Sigmoid colon (tissue), 7 donors: ENCODE measurements at places on chromosomes 12 and 14. TPM values are rescaled to one million over a fixed set of nuclear protein-coding genes. Genes with fewer than 3 reads are reported as not detected.

The TSPAN11 gene
- total RNA-seq: 16.6 TPM

The INHBE gene
- not detected for total RNA-seq

The EPYC gene
- not detected for total RNA-seq

The CCDC175 gene
- total RNA-seq: not detected

The CLEC2A gene
- not detected for total RNA-seq

The CLEC4A gene
- total RNA-seq: 2.5 TPM

The ACSM4 gene
- not detected for total RNA-seq

The FBXO34 gene
- total RNA-seq: 18.2 TPM

The ASB2 gene
- 124 TPM for total RNA-seq

The RFX4 gene
- not detected for total RNA-seq

The GUCY2C gene
- total RNA-seq: not detected

- H3K4me3 ChIP-seq: no peak overlapping the region
- H3K4me1 ChIP-seq: no peaks in the 10 kb centered on the region
- H3K27me3 ChIP-seq: no peaks in the 10 kb centered on the region
- no peak overlapping the region for H3K27ac ChIP-seq
- no peaks in the 10 kb centered on the region for H3K36me3 ChIP-seq
These were observed 361.9 kb upstream of the FAR2 start for GRCh38 chr12:28787151-28787550.

DNA sequence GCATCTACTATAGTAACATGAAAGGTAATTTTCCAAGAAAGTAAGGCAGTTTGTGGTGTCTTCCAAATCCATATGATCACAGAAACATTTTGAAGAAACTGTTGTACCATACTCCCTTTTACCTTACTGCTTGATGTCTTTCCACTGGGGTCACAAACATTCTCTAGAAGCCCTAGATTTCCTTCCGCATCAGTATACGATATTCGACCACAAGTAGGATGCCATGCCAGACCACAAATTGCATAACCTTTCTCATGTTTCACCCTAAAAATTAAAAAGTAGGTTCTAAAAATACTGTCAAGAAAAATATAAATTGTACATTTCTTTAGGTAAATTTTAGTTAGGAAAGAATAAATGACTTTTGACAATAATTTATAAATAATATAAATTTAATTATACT, 26.5 kb downstream of the WDHD1 start:
- H3K4me1 ChIP-seq: peaks cover 2% of the 10 kb centered on the region
- DNase-seq: no peak
- H3K27ac ChIP-seq: no peak overlapping the region
- H3K4me3 ChIP-seq: no peak overlapping the region
- no peaks in the 10 kb centered on the region for H3K27me3 ChIP-seq

DNA sequence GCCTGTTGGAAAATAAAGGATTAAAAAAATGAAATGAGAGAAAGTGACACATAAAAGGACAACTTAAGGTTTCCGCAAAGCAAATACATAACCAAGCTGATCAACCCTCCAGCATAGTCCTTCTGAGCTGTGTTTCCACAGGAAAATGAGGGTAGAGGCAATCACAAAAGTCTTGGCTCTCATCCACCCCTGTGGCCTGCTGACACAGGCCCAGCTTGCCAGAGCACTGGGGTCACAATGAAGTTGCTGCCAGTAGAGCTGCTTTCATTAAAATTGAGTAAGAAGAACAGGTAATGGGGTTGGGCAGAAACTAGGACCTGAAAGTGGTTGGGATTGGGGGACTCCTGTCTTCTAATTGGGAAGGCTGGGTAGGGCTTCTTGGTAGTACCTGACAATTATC, 65.9 kb downstream of the RERG start:
- H3K27me3 ChIP-seq: no peaks in the 10 kb centered on the region
- DNase-seq: no peak
- H3K4me3 ChIP-seq: no peak overlapping the region
- peaks cover 69% of the 10 kb centered on the region for H3K4me1 ChIP-seq
- H3K36me3 ChIP-seq: no peaks in the 10 kb centered on the region

DNA sequence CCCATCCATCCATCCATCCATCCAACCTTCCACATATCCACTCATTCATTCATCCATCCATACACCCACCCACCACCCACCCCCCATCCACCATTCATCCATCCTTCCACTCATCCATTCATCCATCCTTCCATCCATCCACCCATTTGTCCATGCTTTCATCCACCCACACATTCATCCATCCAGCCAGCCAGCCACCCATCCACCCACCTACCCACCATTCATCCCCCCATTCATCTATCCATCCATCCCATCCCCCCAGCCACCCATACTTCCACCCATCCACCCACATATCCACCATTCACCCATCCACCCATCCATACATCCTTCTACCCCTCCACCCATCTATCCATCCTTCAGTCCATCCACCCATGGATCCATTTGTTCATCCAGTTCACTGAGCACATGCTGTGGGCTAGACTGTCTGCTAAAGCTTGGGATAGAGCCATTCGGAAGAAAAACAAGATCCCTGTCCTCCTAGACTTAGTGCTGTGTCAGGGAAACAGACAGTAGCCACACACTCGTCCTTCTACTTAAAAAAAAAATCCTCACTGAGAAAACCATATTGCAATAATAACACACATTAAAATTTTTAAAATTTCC, 377.5 kb downstream of the ADGRD1 start:
- H3K4me3 ChIP-seq: no peak overlapping the region
- no peaks in the 10 kb centered on the region for H3K4me1 ChIP-seq
- no peak overlapping the region for H3K27ac ChIP-seq
- DNase-seq: no peak

GRCh38 chr14:101821528-101821927, 60.0 kb downstream of the PPP2R5C start:
- H3K27ac ChIP-seq: peak overlapping the region; percentile 94
- no peak for DNase-seq
- H3K4me3 ChIP-seq: no peak overlapping the region
- no peaks in the 10 kb centered on the region for H3K27me3 ChIP-seq

GRCh38 chr12:67354966-67355365, 85.8 kb downstream of the CAND1 start:
- H3K27ac ChIP-seq: no peak overlapping the region
- no peaks in the 10 kb centered on the region for H3K4me1 ChIP-seq
- H3K36me3 ChIP-seq: no peaks in the 10 kb centered on the region
- H3K27me3 ChIP-seq: no peaks in the 10 kb centered on the region

GRCh38 chr14:39396448-39396847, 35.8 kb downstream of the FBXO33 start:
- H3K36me3 ChIP-seq: no peaks in the 10 kb centered on the region
- H3K4me3 ChIP-seq: no peak overlapping the region
- H3K27me3 ChIP-seq: no peaks in the 10 kb centered on the region
- DNase-seq: no peak

- no peak for DNase-seq
- no peak overlapping the region for H3K27ac ChIP-seq
- H3K4me1 ChIP-seq: peaks cover 49% of the 10 kb centered on the region
- no peaks in the 10 kb centered on the region for H3K36me3 ChIP-seq
- H3K4me3 ChIP-seq: no peak overlapping the region
These were observed 4.0 kb downstream of the SIX1 start for GRCh38 chr14:60645126-60645741.

DNA sequence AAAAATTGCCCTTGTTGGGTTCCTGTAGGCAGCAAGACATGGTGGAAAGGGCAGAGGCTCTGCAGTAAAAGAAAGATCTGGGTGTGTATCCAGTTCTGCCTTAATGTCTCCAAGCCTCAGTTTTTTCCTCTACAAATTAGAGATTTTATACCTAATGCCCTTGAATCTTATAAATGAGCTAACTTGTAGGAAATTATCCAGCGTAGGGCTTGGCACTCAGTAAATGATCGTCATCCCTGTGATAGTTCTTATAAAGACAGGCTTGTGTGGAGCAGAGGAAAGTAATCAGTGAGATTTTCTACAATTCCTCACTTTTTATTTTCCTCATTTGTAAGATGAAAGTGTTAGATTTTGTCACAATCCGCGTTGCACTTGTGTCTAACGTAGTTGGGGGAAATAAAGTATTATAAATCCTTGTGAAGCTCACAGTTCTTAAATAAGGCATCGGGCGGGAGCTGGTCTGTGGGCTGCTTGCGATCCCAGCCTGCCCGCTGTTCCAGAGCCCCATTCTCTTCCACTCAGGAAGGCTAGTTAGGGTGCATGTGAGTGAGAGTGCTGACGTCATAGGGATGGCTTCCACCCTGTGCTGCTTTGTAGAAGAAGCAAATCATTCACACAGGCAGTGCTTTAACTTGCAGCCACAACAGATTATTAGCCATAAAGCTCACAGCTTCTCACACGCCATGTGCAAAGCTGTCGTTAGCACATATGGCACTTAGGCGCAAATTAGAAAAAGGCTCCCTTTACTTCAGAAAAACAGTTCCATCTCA, 87.6 kb downstream of the EML1 start:
- no peak overlapping the region for H3K4me3 ChIP-seq
- H3K27me3 ChIP-seq: no peaks in the 10 kb centered on the region
- peak overlapping the region; percentile 62 for H3K27ac ChIP-seq
- peak; percentile 74 for DNase-seq
- no peaks in the 10 kb centered on the region for H3K36me3 ChIP-seq

DNA sequence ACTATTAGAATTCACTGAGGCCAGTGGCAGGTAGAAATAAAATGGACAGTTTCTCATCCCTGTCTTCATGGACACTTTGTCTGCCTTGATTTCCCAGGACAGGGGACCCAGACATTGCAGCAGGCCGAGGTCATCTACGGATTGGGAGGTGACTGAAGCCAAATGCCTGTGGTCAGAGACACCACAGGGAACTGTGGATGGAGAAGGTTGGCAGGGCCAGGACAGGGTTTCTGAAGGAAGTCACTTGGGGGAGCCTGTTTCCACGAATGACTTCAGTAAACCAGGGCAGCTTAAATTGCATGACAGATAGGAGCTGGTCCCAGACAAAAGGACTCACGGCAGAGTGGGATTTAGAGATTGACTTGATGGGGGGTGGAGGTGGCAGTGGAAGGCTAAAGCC, 224.9 kb downstream of the NTF3 start:
- no peak overlapping the region for H3K27ac ChIP-seq
- DNase-seq: no peak
- H3K27me3 ChIP-seq: no peaks in the 10 kb centered on the region
- H3K4me3 ChIP-seq: no peak overlapping the region

- no peak overlapping the region for H3K27ac ChIP-seq
- H3K4me1 ChIP-seq: no peaks in the 10 kb centered on the region
- no peak for DNase-seq
- no peak overlapping the region for H3K4me3 ChIP-seq
These were observed 21.2 kb downstream of the PEX5 start for GRCh38 chr12:7210642-7211151.

- no peaks in the 10 kb centered on the region for H3K27me3 ChIP-seq
- DNase-seq: no peak
- H3K36me3 ChIP-seq: no peaks in the 10 kb centered on the region
These were observed 452.4 kb downstream of the KCNH5 start for GRCh38 chr14:62592877-62593276.

- H3K4me1 ChIP-seq: peaks cover 46% of the 10 kb centered on the region
- no peak overlapping the region for H3K27ac ChIP-seq
- peak; percentile 82 for DNase-seq
- H3K27me3 ChIP-seq: no peaks in the 10 kb centered on the region
- no peak overlapping the region for H3K4me3 ChIP-seq
These were observed 47.7 kb upstream of the PTPRO start for GRCh38 chr12:15274561-15274967.

DNA sequence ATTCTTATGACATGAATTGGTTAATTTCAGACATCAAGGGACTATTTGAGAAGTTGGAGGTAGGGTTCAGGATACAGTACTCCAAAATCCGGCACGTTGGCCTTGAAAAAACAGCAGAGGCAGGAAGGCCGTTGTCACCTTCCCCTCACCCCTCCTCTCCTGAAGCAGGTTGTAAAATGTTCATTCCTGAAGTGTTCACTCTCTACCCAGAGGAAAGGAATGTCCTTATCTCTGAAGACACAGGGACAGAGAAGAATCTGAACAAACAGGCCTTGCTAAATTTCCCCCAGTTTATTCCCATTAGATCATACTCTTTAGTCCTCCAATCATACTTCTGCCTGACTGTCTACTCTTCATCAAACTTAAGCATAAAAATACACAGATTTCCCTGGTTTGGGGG, 313.6 kb downstream of the ZFP36L1 start:
- H3K4me3 ChIP-seq: no peak overlapping the region
- no peaks in the 10 kb centered on the region for H3K27me3 ChIP-seq
- DNase-seq: no peak
- no peaks in the 10 kb centered on the region for H3K36me3 ChIP-seq
- no peak overlapping the region for H3K27ac ChIP-seq
- peaks cover 26% of the 10 kb centered on the region for H3K4me1 ChIP-seq

DNA sequence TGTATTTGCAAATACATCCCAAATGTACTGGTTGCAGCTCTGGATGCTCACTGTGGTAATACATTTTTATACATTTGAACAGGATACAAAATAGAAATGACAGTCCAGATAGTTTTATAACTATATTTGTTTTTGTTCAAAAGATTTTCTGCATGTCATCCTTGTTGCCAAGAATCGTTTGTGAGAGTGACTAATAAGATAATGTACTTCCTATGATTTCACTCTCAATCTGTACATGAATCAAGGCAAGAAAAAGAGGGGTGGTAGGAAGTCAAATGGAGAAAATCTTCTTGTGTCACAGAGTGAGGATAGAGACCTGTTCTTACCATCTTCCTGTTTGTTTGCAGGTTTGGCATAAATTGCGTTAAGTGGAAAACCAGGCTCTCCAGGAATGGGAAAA, 13.9 kb downstream of the ARPC3 start:
- H3K27ac ChIP-seq: no peak overlapping the region
- no peak overlapping the region for H3K4me3 ChIP-seq
- peaks cover 11% of the 10 kb centered on the region for H3K36me3 ChIP-seq
- no peak for DNase-seq
- no peaks in the 10 kb centered on the region for H3K27me3 ChIP-seq

DNA sequence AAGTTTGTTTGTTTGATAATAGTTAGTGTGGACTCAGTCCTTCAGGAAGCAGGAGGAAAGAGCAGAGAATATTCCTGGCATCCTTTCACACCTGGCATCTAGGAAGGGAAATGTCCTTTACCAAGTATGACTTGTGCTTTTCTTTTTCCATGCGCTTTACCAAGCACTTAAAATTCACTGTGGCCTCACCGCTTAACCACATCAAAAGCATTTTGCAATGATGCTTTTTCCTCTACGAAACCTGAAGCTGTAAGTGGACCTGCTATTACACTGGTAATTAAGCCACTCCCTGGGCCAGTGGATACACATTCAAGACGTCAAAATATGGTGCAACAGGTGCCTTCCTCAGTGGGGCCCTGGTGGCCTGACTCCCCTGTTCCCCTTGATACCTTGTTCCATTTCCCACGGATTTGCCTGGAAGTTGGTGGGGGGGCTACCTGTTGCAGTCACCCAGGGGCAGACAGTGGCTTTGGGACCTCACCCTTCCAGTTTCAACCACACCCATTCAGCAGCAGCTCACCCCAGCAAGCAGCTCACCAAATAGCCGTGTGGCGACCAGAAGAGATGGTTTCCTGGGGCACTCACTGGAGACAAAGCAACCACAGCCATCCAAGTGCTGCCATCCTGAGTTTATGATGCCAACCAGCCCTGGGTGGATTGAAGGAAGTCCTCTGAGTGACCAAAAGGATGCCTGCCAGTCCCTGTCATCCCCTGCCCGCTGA, 14.2 kb upstream of the FZD10 start:
- H3K36me3 ChIP-seq: no peaks in the 10 kb centered on the region
- no peak overlapping the region for H3K4me3 ChIP-seq
- no peaks in the 10 kb centered on the region for H3K4me1 ChIP-seq
- no peak overlapping the region for H3K27ac ChIP-seq
- no peak for DNase-seq

- H3K4me3 ChIP-seq: no peak overlapping the region
- no peaks in the 10 kb centered on the region for H3K36me3 ChIP-seq
- H3K4me1 ChIP-seq: peaks cover 6% of the 10 kb centered on the region
These were observed 16.7 kb upstream of the CRY1 start for GRCh38 chr12:107109726-107110719.
